Activated T-cell treated with anti-CD3 and anti-CD28 coated beads for 48 hours (primary cell): ENCODE measurements at places on chromosomes 6 and 20.

GRCh38 chr6:81999270-81999669 lies 246.8 kb upstream of the TENT5A start:
- DNase-seq, result no peak

DNA sequence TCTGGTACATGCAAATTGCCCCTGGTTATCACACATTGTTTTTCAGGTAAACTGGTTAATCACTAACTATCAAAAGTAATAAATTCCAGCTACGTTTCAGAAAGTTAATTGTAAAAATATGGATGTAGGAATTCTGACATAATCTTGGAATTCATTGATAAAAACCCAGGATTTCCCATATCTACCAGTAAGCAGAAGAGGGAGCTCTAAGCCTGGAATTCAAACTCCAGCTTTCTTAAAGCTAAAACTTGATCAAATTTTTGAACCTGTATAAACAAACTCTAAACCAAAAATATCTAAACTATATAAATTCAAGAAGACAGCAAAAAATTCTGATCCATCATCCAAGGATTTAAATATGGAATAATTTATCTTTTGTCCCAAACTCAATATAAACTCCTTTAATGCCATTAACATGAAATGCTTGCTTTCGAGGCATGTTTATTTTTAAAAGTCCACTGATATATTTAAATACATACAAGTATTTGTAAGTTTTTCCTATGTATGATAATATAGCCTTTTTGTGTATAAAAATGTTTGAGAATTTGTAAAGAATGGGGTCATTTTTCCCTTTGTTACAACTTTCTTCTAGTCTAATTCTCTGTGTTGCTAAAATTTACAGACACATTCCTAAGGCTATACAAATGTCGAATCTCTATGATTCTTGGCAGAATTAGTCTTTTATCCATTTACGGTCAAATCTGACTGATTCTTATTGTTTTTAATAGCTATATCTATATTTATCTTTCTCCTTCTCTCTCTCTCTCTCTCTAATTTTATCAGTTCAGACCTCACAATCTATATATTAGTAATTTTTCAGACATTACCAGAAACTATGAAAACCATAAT lies 91.4 kb upstream of the RNF217 start:
- no peak for DNase-seq

GRCh38 chr20:24102749-24103333 lies 114.3 kb upstream of the GGTLC1 start:
- no peak for DNase-seq

GRCh38 chr6:122853259-122853995 lies 64.4 kb downstream of the SMPDL3A start:
- no peak for DNase-seq

GRCh38 chr20:63940071-63940471 lies 16.1 kb downstream of the UCKL1 start:
- DNase-seq, result no peak

- no peak for DNase-seq
These were observed 32.9 kb downstream of the PNLDC1 start for GRCh38 chr6:159832946-159833345.

GRCh38 chr20:6533761-6534479 lies 233.6 kb upstream of the BMP2 start:
- DNase-seq, result no peak

DNA sequence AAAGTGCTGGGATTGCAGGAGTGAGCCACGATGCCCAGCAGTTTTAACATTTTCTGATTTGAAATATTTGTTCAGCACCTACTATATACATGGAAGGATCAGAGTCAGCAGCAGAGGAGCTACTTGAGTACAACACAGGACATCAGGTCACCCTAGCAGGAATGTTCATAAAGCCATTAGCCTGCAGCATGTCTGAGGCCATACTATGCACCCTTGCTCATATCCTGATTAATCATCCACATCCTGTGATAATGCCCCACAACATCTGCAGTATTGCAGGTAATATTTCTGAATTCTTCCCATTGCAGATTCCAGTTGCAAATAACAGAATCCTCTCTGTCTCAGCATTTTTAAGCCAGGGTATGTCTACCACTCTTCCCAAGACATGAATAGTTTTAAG lies 171.0 kb upstream of the PRND start:
- no peak for DNase-seq

DNA sequence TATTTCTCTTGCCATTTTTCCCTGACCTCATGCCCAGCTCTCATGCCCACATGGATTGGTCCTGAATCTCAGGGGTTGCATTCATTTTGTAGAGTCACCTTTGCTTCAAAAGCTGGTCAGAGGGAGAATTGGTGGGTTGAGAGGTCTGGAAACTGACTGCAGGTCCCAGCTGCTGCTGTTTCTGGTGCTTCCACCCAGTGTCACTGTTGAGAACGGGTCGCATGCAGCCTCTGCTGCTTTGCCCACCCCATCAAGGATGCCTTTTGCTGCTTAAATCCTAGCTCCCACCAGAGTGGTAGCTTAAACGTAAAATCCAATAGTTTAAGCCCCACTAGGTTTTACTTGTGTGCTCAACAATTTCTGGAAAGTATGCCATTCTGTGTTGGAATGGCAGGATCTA lies 211.4 kb upstream of the TSHZ2 start:
- DNase-seq, result no peak

- no peak for DNase-seq
These were observed 33.5 kb upstream of the PHIP start for GRCh38 chr6:79111549-79111948.

- no peak for DNase-seq
These were observed 26.9 kb downstream of the DEFB114 start for GRCh38 chr6:49937017-49937416.

DNA sequence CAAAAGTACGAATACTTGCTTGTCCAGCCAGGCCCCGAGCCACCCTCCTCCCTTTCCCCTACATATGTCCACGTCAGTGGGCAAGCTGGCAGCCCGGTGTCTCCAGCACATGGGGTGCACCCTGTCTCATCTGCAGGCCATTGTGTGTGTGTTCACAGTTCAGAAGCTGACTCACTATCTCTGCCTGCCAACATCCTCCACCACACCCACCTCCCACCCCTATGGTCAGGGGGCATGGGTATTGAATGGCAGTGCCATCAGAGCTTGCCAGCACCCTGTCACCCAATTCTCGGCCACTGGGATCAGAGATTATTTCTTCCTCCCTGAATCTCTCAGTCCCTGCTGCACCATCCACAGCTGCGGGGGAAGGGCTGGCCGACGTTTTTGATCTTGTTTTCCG lies 195.7 kb downstream of the FARS2 start:
- DNase-seq, result no peak

DNA sequence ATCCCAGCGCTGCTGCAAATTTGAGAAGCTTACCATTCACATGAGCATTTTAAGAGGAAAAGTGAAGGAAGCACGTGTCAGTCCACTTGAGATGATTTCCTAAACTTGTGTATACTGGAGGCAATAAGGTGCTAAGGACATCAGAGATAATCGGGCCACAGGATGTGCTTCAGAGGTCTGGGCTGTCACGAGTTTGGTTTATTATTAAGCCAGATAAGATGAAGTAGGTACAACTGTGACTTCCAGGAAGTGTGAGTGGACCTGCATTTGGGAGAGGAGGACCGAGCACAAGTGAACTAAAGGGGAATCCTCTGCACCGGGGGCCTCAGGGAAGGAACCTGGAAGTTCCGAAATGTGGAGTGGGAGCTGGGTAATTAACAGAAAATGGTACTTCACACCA lies 1.4 kb downstream of the SAMD5 start:
- DNase-seq, result no peak

DNA sequence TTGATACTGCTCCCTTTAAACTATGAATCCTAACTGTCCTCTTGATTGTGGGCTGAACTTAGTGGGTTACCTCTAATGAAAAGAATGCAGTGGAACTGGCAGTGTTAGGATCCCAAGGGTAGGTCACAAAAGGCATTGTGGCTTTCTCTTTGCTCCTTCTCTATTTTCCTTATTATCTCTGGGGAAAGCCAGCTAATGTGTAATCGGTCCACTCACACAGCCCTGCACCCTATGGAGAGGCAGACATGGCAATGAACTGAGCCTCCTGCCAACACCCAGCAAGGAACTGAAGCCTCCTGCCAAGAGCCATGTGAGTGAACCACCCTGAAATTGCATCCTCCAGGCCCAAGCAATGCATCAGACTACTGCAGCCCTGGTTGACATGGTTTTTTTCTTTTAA lies 24.6 kb upstream of the ZNF133 start:
- no peak for DNase-seq

DNA sequence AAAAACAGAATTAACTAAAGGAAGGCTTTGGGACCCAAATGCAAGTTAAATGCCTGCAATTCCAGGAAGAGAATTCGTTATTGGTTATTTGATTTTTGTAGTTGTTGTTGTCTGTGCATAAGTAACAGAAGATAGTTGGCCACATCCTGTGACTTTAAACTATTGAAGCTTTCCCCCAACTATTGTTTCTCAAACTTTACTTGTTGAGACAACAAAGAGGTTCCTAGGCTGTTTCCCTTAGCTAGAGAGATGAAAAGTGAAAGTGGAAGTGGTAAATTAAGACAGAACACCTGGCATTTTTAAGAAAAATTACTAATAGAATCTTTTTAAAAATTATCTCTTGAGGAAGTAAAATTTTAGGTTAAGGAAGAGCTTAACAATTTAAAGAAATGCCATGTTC lies 525.2 kb downstream of the PKHD1 start:
- DNase-seq, result no peak

GRCh38 chr6:64672131-64672530 lies 1034.9 kb downstream of the EYS start:
- no peak for DNase-seq

GRCh38 chr6:4929097-4929718 lies 74.6 kb downstream of the RPP40 start:
- no peak for DNase-seq

GRCh38 chr6:75546381-75546780 lies 52.8 kb upstream of the FILIP1 start:
- no peak for DNase-seq

DNA sequence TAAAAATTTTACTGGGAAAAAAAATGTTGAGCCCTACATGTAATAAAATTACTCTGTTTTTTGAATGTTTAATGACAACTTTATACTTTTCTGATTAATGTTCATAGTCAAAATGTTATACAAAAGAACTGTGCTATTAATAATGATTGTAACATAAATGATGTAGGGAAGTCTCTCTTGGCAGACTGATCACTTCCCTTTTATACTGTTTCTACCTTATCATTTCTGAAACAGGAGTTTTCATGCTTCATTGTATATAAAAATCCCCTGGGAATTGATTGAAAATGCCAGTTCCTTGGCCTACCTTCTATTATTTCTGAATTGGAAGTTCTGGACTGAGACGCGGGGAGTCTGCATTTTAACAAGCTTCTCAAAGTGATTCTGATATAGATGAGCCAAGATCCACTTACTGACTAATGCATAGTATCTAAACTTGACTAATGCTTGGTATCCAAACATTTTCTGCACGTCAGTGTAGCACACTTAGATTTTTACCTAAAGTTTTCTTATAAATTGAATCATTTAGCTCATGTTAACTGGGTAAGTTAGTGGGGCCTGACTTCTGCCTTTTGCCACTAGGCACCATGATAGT lies 7.2 kb upstream of the HDAC2 start:
- no peak for DNase-seq

- DNase-seq, result no peak
These were observed 64.9 kb downstream of the LAMA4 start for GRCh38 chr6:112189494-112189893.

DNA sequence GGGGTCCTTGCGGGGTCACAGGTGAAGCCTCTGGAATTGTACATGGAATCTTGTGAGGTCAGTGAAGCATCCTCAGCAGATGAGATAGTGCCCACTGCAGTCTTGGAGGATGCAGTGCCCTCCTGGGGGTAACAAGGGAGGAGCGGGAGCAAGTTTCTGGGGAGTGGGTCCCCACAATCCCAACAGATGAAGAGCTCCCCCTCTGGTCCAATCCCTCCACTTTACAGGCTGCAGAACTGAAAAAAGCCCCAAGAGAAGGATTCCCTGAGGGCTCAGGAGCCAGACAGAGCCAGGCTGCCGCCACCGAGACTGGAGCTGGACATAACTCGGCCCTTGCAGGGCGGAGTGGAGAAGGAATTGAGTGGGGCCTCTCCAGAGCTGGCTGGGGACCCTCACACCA lies 52.4 kb downstream of the TTI1 start:
- DNase-seq, result no peak

DNA sequence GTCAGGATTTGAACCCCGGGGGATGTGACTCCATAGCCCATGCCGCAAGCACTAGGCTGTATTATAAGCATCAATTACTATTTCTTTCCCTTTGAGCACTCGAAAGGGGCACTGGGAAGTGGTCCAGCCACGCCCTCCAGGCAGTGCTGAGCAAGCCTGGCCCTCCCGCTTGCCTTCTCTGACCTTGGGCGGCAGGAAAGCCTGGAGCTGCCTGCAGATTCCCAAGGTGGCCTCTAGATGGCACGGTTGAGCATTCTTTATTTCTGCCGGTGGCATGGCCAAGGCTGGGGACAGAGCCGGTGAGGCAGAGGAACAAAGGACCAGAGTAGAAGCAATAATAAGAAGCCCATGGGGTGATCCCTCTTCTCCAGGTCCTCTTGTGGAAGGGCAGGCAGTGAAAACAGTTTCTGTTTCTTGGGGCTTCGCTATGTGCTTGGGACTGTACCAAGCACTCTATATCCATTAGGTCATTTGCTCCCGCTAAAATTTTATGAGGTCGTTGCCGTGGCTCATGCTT lies 32.0 kb downstream of the ARHGAP40 start:
- DNase-seq, result peak; percentile 55
